ENCODE measurements at places on chromosomes 2 and 18. TPM values are rescaled to one million over a fixed set of nuclear protein-coding genes. Genes with fewer than 3 reads are reported as not detected.

The PSD4 gene
- total RNA-seq: 3.1 TPM

The KCNS3 gene
- 38.1 TPM for total RNA-seq

The CD8B2 gene
- total RNA-seq: 0.13 TPM

- no peak for ATAC-seq
Observed at GRCh38 chr2:122210898-122211856, 455.7 kb downstream of the TSN start.

DNA sequence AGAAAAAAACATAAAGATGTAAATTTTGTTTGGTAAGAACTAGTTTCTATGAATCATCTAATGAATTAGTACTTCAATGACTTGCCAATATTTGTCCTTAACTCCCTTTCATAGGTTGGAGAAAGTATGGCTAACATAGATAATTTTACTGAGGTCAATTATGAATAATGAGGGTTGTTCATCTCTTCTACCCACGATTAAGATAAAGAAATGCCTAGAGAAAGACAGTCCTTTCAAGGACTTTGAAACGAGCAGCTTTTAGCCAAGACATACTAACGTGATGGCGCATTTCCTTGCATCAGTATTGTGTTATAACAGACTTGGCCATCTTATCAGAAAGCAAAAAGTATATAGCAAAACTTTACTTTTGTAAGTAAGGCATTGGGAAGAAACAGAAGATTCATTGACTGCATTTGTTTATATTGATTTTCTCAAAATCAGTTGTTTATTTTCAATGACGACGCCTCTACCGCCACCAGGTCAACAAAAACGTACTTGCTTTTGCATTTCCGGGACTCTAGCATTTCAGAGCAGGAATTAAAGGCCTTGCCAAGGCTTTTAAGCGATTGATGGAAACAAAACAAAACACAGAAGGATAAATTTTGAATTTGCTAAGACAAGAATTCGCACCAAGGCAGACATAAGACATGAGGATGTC lies 961 bp downstream of the RBM43 start:
- no peak for ATAC-seq

GRCh38 chr2:156346731-156347130 lies 14.2 kb upstream of the NR4A2 start:
- ATAC-seq: no peak

GRCh38 chr2:148739454-148740105 lies 95.0 kb downstream of the EPC2 start:
- no peak for ATAC-seq

- ATAC-seq: no peak
Observed at GRCh38 chr18:36066001-36066400, 1.4 kb downstream of the RPRD1A start.

DNA sequence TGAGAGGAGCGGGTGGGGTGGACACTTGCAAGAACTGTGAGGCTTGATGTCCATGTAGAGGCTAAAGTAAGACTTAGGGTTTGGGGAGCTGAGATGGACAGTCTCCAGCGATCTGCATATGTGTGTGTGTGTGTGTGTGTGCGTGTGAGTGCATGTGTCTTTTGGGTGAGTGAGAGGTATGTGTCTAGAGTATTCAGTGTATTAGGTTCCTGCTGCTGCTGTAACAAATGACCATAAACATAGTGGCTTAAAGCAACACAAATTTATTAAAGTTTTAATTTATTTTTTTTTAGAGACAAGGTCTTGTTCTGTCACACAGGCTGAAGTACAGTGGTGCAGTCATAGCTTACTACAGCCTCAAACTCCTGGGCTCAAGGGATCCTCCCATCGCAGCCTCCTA lies 155.4 kb upstream of the SPRED2 start:
- ATAC-seq: no peak

GRCh38 chr2:230872151-230872967 lies 7.6 kb downstream of the ITM2C start:
- no peak for ATAC-seq

DNA sequence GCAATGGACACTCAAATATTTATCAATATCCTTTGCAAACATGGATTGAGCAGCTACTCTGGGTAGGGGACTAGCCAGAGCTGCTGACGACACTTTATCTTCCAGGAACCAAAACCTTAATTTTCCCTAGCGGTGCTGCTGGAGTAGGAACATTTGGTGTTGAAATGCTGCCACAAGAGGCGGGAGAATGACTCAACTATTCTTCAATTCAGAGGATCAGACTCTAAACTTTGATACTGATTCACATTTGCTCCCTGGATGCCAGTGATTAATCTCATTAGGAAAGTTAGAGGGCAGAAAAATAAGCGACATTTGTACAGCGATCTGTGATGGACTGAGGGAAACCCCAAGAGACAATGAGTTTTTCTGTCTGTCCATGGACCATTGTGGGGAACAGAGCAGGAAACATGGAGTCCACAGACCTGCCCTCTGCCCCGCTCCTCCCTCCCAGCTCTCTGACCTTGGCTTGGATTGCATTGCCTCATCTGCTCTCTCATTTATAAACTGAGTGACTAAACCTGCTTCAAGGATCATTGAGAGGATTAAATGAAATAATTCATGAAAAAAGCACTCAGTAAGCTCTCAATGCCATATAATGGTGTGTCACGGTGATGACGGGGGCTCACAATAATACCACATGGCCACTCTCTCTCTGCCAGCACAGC lies 12.6 kb upstream of the EPB41L3 start:
- peak; percentile 86 for ATAC-seq

DNA sequence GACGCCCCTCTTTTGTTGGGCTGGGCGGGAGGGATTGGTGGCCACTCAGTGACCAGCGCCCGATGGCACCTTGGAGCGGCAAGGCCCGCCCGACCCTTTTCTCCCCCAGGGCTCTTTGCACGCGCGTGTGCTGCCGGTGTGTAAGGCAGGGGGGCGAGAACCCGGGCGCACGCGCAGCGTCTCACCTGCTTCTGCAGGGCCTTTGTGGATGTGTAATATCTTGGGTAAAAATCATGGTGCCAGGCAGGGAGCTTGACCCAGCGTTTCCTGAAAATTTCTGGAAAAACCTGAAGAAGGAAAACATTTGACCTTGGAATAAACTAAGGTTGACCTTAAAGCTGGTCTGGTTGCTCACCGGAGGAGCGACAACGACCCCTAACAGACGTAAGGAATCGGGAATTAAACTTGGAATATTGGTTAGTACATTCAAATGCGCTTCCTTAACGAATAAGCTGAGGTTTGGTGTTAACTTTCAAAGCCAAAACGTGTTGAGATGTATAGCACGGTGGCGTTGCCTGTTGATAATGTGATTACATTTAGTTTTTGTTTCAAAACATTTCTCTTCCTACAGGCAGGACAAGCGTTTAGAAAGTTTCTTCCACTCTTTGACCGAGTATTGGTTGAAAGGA lies 438 bp downstream of the HSPE1 start:
- peak; percentile 3 for ATAC-seq

DNA sequence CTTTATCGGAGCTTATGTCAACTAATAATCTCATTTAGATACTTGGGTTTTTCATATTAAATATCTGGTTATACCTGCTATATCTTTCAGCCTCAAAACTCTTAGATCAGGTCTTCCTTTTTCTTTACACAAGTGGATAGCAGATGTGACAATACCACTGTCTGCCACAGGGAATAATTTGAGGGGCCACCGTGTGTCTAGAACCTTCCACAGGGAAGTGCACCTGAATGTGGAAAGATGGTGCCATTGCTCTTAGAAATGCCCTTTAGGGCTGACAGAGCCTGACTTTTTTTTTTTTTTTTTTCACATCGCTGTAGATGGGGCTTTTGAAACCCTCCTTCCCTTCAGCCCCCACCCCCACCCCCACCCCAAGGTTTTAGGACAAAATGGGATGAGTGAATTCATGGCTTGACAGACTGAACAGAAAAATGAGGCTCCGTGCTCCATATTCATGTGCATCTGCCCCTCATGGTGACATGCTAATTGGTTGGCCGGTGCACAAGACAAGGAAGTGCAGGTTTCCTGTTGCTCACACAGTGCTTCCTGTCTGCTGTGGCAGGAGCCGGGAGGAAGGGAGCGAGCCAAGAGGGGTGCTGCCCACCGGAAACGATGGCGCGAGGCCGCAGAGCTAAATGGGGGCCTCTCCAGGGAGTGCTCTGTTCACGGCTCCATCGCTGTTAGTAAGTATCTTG lies 246.0 kb downstream of the LDLRAD4 start:
- peak; percentile 79 for ATAC-seq

GRCh38 chr18:59582395-59582794 lies 114.8 kb downstream of the CCBE1 start:
- no peak for ATAC-seq

Data from gastroesophageal sphincter (tissue), 4 donors.